Stimulated activated CD4-positive, alpha-beta T cell treated with anti-CD3 and anti-CD28 coated beads, TNF-alpha, amount 100 ng/mL, for 1 hour (primary cell): ENCODE measurements at places on chromosomes 5 and 9.

GRCh38 chr5:40914835-40915234, 5.5 kb downstream of the C7 start:
- no peak for DNase-seq

GRCh38 chr9:3920604-3921582, 379.0 kb downstream of the GLIS3 start:
- DNase-seq, result no peak

DNA sequence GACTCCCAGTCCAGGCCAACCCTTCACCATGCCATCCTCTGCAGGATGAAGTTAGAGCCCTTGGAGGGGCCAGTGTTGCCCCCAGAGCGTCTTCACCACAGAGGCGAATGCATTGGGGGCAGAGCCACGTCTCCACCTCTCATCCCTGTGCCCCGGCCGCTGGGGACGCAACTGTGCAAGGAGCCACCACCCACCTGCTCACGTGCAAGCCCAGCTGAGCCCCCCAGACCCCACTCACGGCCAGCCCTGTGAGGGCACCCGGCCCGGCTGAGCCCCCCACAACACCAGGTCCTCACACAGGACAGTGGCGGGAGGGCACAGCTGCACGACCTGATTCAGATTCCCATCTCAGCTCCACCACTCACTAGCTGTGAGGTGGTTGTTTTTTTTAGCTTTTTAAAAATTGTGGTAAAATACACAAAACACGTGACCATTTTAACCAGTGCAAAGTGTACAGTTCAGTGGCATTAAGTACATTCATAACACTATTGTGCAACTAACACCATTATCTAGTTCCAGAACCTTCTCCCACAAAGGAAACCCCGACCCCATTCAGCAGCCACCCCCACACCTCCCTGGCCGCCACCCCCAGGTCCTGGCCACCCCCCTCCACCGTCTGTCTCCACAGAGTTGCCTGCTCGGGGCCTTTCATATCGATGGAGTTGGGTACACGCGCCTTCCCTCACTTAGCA, 33.5 kb upstream of the UBAC1 start:
- no peak for DNase-seq

GRCh38 chr5:72151169-72151568, 43.9 kb downstream of the MAP1B start:
- no peak for DNase-seq

- DNase-seq, result no peak
Observed at GRCh38 chr5:141883184-141883891, 5.1 kb upstream of the PCDH1 start.

GRCh38 chr9:104960662-104961061, 32.7 kb upstream of the ABCA1 start:
- no peak for DNase-seq

DNA sequence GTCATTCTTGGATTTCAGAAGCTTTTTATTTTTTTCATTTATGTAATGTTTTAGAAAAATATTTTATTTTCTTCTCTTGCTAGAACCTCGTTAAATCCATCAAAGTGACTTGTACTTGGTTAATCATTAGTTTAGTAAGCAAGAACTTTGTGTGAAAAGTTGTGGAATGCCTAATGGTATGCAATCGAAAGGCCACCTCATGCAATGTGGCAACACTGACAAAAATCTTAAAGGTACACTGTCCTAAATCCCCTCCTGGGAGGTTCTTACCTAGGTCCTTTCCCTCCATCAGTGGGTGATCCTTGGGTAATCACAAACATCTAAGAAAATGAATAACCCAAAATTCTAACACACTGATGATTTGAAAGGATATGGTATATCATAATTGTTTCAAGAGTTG, 304.2 kb downstream of the DNAH5 start:
- no peak for DNase-seq

GRCh38 chr5:108620516-108620915, 127.2 kb upstream of the FER start:
- no peak for DNase-seq

- DNase-seq, result no peak
Observed at GRCh38 chr9:127183814-127184582, 61.6 kb upstream of the ANGPTL2 start.

DNA sequence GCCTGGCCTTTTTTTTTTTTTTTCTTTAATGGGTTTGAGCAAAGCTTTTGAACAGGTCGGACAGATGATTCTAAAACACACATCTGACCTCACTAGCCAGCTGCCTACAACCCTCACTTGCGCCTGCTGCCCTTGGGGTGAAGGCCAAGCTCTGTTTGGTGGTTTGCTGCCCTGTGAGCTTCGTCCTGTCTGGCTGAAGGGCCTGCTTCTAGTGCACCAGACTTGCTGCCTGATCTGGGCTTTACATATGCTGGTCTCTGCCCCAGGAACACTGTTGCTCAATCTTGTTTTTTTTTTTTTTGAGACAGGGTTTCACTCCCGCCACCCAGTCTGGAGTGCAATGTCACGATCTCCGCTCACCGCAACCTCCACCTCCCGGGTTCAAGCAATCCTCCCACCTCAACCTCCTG, 16.4 kb upstream of the DOLPP1 start:
- no peak for DNase-seq
